ENCODE measurements at places on chromosomes 13 and 19.

GRCh38 chr13:54177466-54177865, 1148.9 kb downstream of the OLFM4 start:
- DNase-seq, result no peak

- peak; percentile 61 for DNase-seq
These were observed at the start of gene APLP1 for GRCh38 chr19:35868172-35868822. Gene APLP1 (plus strand): TSS chr19:35868574. CDS start chr19:35868637, 63 bp downstream.

DNA sequence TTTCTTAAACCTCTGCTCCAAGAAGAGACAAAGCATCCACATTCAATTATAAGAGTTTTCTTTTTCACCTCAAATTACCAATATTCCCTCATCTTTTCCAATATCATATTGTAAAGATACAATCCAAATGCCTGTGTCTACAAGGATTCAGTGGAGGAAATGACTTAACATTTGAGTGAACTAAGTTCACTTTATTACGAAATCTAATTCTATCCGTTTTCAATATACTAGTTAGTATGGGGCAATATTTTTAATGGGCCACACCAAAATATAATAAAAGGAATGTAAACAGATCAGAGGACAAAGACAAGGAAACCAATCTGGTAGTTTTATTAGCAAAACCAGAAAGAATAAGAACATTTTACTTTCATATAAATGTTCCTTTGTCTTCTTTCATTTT, 136.0 kb downstream of the DCLK1 start:
- no peak for DNase-seq

DNA sequence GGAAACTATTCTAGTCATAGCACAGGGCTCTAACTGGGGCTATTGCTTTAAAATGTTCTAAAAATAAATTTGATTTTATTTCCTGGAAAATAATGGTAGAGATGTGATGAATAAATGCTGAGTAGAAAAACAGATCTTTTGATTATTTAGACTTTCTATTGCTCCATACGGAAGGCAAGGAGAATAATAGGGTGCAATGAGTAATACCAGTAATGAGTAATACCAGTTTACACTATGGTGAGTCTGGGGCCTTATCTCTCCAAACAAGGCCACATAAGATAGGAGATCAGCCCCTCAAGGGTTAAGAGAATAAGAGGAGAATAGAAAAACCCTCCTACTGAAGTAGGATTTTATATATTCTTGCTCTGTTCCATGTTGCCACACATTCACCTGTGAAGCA, 390.4 kb downstream of the KLF5 start:
- no peak for DNase-seq

DNA sequence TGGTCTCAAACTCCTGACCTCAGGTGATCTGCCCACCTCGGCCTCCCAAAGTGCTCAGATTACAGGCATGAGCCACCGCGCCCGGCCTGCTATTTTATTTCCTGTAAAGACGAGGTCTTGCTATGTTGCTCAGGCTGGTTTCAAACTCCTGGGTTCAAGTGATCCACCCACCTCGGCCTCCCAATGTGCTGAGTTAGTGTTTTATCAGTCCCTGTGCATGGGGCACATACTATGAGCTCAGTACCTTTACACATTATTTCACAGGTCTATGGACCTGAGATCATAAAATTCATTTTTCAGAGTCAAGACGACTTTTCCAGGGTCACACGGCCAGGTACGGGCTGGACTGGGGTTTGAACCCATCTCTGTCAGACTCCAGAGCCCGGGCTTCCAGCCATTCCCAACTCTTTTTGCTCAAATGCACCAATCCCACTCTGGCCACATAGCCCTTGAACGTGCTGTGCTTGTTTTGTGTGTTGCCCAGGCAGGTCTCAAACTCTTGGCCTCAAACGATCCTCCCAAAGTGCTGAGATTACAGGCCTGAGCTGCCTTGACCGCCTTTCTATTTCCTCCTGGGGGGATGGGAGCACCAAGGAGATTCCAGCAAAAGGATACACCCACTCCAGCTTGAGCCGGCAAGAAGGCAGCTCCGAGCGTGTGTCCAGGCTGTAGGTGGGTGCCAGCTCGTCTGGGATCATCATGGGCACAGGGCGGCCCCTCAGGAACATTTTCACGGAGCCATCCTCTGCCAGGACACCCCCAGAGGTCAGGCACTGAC, 1.1 kb downstream of the EML2 start:
- no peak for DNase-seq
